Small intestine (tissue), 16 donors: ENCODE measurements at places on chromosomes 13 and 19. TPM values are rescaled to one million over a fixed set of nuclear protein-coding genes. Genes with fewer than 3 reads are reported as not detected.

- H3K27ac ChIP-seq, result no peak overlapping the region
- H3K27me3 ChIP-seq, result no peaks in the 10 kb centered on the region
- DNase-seq, result no peak
- peaks cover 5% of the 10 kb centered on the region for H3K36me3 ChIP-seq
- H3K4me3 ChIP-seq, result no peak overlapping the region
Measured at GRCh38 chr19:13997631-13997962, 8.5 kb downstream of the RFX1 start.

DNA sequence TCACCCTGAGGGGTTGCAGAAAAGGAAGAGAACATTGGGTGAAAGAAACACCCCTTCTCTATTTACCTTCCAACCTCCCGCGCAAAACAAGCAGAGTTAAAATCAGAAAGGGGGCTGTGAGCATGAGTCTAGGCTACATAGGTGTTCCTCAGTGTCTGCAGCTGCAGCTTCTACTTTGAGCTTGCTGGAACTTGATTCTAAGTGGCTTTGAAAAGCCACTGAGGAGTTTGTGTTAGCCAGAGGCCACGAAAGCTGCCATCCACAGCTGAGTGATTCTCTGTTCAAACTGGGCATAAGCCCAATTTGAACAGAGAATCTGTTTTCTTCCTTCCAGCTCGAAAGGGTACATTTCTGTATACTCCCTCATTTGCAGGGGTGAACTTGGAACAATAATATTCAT is 343.9 kb downstream of the PCDH9 start:
- H3K4me3 ChIP-seq, result no peak overlapping the region
- H3K27ac ChIP-seq, result no peak overlapping the region
- H3K36me3 ChIP-seq, result no peaks in the 10 kb centered on the region
- DNase-seq, result no peak
- no peaks in the 10 kb centered on the region for H3K27me3 ChIP-seq
- no peaks in the 10 kb centered on the region for H3K4me1 ChIP-seq

Gene CCL25
- 156 TPM for polyA plus RNA-seq

GRCh38 chr13:77002590-77003190 is 10.8 kb downstream of the CLN5 start:
- DNase-seq, result peak; percentile 25
- no peaks in the 10 kb centered on the region for H3K27me3 ChIP-seq
- peaks cover 2% of the 10 kb centered on the region for H3K4me1 ChIP-seq
- peaks cover 14% of the 10 kb centered on the region for H3K36me3 ChIP-seq
- H3K27ac ChIP-seq, result no peak overlapping the region

Gene ZNF575
- 2.4 TPM for polyA plus RNA-seq

DNA sequence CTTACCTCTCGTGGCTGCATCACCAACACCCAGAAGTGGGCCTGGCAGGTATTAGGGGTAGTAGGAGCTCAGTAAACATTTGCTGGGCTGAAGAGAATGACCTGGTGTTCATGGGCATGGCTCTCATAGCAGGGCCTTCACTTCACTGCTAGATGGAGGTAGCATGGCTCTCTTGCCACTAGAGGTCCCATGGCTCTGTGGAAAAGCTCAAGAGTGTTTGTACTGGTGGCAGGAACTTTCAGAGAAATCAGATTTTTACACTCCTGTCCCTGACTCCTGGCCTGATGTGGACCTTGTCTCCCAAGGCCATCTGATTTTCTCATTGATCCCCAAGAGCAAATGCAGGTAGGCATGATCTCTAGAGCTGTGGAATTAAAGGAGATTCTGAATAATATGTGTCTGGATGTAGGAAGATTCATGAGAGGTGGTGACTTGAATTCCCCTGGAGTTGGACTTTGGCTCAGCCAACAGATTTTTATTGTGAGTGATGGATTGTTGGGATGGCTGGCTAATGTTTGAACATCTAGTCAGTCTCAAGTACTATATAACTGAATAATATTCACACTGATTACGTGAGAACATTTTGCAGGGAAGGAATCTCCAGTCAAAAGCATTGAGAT is 5.7 kb downstream of the ZNF574 start:
- no peak overlapping the region for H3K27ac ChIP-seq
- H3K27me3 ChIP-seq, result no peaks in the 10 kb centered on the region
- peak; percentile 45 for DNase-seq
- H3K4me1 ChIP-seq, result peaks cover 11% of the 10 kb centered on the region
- H3K4me3 ChIP-seq, result no peak overlapping the region
- H3K36me3 ChIP-seq, result peaks cover 11% of the 10 kb centered on the region

- H3K27me3 ChIP-seq, result no peaks in the 10 kb centered on the region
- no peak overlapping the region for H3K27ac ChIP-seq
- no peak overlapping the region for H3K4me3 ChIP-seq
- DNase-seq, result peak; percentile 8
- H3K4me1 ChIP-seq, result no peaks in the 10 kb centered on the region
Measured at GRCh38 chr13:22648320-22648801, 532.4 kb upstream of the SGCG start.

Gene CYP4F2
- polyA plus RNA-seq, result 7.5 TPM

DNA sequence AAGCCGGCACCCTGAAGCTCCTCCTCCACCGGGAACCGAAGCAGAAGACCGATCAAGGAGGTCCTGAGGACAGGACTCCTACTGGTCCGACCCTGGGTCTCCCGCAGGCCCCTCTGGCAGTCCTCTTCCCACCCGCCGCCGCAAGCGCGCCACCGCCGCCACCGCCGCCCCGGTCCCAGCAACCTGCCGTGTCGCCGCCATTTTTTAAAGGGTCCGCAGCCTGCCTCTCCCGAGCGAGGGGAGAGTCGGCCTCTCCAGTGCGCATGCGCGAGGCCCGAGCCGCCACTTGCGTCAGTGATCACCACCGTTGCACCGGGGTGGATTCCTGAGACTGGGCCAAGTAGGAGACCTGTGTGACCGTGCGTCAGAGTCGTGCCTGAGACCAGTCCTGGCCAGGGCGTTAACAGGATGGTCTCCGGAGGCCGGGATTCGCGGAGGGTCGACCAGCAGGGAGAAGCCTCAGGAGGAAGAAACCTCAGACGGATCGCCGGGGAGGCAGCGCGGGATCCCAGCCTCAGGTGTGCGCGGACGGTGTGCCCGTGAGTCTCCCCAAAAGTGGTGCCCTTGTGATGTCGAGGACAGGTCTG is 51.6 kb downstream of the ZNF146 start:
- H3K36me3 ChIP-seq, result no peaks in the 10 kb centered on the region
- no peak overlapping the region for H3K4me3 ChIP-seq
- H3K4me1 ChIP-seq, result no peaks in the 10 kb centered on the region

GRCh38 chr13:83516781-83517180 is 365.5 kb downstream of the SLITRK1 start:
- H3K27ac ChIP-seq, result no peak overlapping the region
- no peaks in the 10 kb centered on the region for H3K4me1 ChIP-seq
- no peak overlapping the region for H3K4me3 ChIP-seq
- DNase-seq, result no peak

DNA sequence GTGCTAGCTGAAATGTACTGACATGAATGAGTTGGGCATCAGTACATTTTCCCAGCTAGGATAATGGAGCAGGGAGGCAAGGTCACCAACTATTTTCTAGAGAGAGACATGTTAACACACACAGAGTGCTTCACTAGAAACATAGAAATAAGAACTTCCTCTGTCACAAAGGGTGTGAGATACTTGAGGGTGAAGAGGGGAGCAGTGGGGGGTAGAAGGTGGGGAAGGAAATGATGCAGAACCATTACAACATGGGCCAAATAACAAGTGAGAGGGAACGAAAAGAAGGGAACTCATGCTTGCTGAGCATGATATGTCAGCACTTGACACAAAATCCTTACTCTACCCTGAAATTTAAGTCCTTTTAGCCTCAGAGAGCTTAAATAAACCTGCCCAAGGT is 87.8 kb upstream of the RFC3 start:
- no peaks in the 10 kb centered on the region for H3K36me3 ChIP-seq
- H3K27ac ChIP-seq, result no peak overlapping the region
- H3K4me3 ChIP-seq, result no peak overlapping the region
- no peaks in the 10 kb centered on the region for H3K27me3 ChIP-seq

Gene SHC2
- polyA plus RNA-seq, result 18.9 TPM

GRCh38 chr19:44313231-44313630 is 8.4 kb upstream of the ZNF235 start:
- H3K27me3 ChIP-seq, result no peaks in the 10 kb centered on the region
- no peaks in the 10 kb centered on the region for H3K36me3 ChIP-seq
- DNase-seq, result no peak
- no peaks in the 10 kb centered on the region for H3K4me1 ChIP-seq

DNA sequence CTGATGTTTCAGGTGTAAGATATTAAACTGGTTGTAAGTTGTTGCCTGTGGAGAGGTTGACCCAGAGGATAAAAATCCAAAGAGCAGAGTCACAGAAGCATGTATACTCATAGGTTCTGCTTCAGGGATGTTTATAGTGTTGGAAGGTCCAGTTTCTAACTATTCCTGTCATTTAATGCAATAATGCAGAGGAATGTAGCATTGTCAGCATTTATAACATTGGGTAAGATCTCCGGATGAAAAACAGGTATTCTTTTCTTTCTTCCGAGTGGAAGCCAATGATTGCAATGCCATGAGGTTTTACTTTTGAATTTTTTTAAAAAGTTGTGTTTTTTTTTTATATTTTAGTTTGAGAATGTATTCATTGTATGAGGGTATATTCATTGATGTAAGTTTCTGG is 771.0 kb downstream of the PCDH9 start:
- H3K4me1 ChIP-seq, result no peaks in the 10 kb centered on the region
- no peak overlapping the region for H3K27ac ChIP-seq
- DNase-seq, result no peak
- no peaks in the 10 kb centered on the region for H3K36me3 ChIP-seq
- H3K27me3 ChIP-seq, result no peaks in the 10 kb centered on the region

DNA sequence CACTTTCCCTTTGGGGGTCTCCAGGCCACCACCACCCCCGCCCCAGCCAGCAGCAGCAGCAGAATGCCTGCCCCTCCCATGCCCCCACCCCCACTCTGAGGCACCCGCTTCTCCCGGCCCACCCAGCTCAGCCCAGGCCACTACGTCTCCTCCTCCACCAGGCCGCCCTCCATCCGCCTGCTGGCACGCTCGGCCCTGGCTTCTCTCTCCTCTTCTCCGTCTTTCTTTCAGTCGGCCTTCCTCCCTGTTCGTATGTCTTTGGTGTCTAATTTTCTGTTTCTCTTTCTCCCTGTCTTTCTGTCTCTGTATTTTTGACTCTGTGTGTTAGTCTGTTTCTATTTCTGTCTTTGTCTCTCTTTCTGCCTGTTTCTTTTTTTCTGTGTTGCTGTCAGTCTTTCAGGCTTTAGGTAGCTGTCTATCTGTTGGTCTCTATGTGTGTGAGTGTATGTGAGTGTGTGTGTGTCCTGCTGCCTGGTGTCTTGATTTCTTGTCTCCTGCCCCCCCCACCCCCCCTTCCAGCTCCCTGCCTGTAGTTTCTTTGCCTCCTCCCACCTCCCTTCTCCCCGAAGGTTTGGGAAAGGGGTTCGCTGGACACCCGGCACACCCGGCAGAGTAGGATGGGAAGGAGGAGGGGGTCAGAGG is at the start of gene LGI4:
Gene LGI4 (minus strand): TSS at position 459 of the 642 bp plus-strand sequence. CDS start 379 bp downstream, at position 80.
- no peaks in the 10 kb centered on the region for H3K36me3 ChIP-seq
- no peak for DNase-seq
- peak within 1 kb of the TSS; percentile 50 for H3K27ac ChIP-seq
- no peaks in the 10 kb centered on the region for H3K27me3 ChIP-seq
- H3K4me3 ChIP-seq, result no peak within 1 kb of the TSS
- H3K4me1 ChIP-seq, result no peaks in the 10 kb centered on the region

- DNase-seq, result peak; percentile 77
- peaks cover 10% of the 10 kb centered on the region for H3K27me3 ChIP-seq
- H3K27ac ChIP-seq, result peak overlapping the region; percentile 99
- no peaks in the 10 kb centered on the region for H3K4me1 ChIP-seq
- H3K36me3 ChIP-seq, result no peaks in the 10 kb centered on the region
Measured at GRCh38 chr19:18292810-18293641, 11.6 kb upstream of the JUND start.

Gene TMEM59L
- 1.3 TPM for polyA plus RNA-seq

- H3K4me3 ChIP-seq, result peak overlapping the region; percentile 3
- H3K36me3 ChIP-seq, result no peaks in the 10 kb centered on the region
- H3K4me1 ChIP-seq, result peaks cover 24% of the 10 kb centered on the region
- H3K27ac ChIP-seq, result peak overlapping the region; percentile 98
- H3K27me3 ChIP-seq, result no peaks in the 10 kb centered on the region
- no peak for DNase-seq
Measured at GRCh38 chr19:1855828-1856255, 7.5 kb downstream of the KLF16 start.

DNA sequence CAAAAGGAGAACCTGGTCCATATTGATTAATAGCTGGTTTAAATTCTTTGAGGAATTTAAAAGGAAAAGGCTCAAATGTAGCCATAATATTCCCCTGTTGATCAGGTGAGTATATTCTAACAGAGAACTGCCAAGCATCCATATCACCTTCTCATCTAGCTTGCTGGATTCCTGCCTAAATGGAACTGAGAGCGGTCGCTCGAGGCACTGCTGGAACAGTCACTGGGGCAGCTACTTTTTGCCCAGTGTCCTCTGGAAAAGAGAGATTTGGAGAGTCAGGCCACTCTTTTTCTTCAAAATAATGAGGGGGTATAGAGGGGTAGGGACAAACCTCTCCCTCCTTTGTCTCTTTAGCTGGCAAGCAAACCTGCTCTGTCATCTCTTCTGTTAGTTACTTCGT is 19.5 kb upstream of the IL17D start:
- no peak for DNase-seq
- no peaks in the 10 kb centered on the region for H3K36me3 ChIP-seq
- no peak overlapping the region for H3K4me3 ChIP-seq
- H3K27me3 ChIP-seq, result no peaks in the 10 kb centered on the region
- no peaks in the 10 kb centered on the region for H3K4me1 ChIP-seq

Gene ZNF524
- polyA plus RNA-seq, result 40.2 TPM

Gene ZNF665
- polyA plus RNA-seq, result not detected

DNA sequence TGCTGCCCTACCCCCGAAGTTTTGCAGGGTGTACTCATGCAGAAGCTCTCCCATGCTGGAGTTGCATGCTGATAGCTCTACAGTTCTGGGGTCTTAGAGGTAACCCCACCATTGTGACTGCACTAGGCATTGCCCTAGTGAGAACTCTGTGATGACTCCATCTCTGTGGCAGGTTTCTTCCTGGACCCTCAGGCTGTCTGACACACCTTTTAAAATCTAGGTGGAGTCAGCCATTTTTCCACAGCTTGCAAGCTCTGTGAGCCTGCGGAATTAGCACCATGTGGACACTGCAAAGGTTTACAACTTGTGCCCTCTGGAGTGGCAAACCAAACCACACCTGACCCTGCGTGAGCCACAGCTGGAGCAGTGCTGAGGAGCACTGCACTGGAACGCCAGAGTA is 636.2 kb upstream of the SPRY2 start:
- H3K27me3 ChIP-seq, result no peaks in the 10 kb centered on the region
- no peaks in the 10 kb centered on the region for H3K4me1 ChIP-seq
- no peak for DNase-seq
- no peaks in the 10 kb centered on the region for H3K36me3 ChIP-seq
- no peak overlapping the region for H3K27ac ChIP-seq

- H3K4me3 ChIP-seq, result no peak overlapping the region
- no peaks in the 10 kb centered on the region for H3K36me3 ChIP-seq
- no peaks in the 10 kb centered on the region for H3K27me3 ChIP-seq
Measured at GRCh38 chr13:26440111-26440510, 117.4 kb upstream of the WASF3 start.
